ENCODE measurements at places on chromosomes 11 and 22.

GRCh38 chr22:44360306-44360667 lies 47.5 kb upstream of the SHISAL1 start:
- DNase-seq: no peak

- DNase-seq: no peak
Measured at GRCh38 chr11:119980431-119980830, 157.5 kb downstream of the TRIM29 start.

GRCh38 chr22:23718371-23719165 lies 27.8 kb downstream of the RGL4 start:
- no peak for DNase-seq

DNA sequence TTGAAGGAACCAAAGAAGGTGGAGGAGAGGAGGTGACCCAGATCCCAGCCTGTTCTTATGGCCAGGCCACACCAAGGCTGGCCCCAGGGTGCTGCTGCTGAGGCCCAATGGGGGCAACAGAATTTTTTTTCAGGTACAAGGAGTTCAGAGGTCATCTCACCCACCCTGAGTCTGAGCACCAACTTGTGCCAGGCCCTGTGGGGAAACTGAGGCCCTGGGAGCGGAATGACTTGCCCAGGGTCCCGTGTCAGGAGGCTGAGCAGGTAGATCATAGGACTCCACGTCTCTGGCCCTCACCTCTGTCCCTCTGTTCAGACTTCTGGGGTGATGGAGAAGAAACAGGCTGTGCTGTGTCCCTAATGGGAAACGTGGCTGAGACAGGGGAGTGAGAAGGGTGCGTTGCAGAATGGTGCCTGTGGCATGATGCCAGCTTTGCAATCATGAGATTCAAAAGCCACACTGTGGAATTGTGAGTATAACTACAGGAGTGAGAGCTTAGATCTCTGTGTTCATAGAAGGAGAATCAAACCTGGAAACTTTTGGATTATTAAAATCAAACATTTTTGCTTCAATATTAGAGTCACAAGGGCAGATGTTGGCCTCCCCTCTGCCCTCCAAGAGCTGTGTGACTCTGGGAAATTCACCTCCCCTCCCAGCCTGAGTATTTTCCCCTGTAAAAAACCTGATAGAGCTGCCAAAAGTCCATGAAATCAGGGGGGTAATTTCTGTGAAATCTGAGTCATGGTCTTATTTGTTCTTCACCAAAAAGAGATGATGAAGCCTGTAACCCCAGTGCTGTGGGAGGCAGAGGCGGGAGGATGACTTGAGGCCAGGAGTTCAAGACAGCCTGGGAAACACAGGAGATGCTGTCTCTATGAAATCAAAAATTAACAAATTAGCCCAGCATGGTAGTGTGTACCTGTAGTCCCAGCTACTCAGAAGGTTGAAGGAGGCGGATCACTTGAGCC lies 874 bp downstream of the APOL1 start:
- no peak for DNase-seq

DNA sequence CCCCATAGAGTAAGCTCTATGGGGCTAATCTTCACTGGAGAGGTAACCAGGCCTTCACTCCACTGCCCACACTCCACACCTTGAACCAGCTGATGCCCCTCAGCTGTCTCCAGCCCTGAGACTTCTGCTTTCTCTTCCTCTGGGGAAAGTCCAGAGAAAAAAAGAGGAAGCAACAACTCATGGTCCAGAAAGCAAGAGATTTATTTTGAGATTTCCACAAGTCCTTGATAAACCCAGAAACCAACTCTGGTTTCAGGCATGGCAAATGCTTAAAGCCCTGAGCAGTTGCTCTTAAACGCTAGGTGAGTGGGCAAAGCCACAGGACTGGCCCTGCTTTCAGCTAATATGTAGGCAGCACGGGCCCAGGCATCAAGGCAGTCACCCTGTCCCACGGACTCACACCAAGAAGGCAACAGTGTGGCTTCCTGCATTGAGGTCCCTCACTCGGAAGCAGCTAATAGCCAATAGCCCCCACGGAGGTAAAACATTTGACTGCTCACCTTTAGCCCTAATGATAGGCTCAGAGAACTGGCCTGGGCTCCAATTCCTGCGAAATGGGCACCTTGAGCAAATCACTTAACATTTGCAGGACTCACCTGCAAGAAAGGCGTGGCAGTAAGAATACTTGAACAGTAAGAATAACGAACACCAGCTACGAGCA lies 4.3 kb downstream of the CYB561A3 start:
- no peak for DNase-seq

GRCh38 chr22:42282252-42282942 lies 11.9 kb upstream of the TCF20 start:
- DNase-seq: no peak

DNA sequence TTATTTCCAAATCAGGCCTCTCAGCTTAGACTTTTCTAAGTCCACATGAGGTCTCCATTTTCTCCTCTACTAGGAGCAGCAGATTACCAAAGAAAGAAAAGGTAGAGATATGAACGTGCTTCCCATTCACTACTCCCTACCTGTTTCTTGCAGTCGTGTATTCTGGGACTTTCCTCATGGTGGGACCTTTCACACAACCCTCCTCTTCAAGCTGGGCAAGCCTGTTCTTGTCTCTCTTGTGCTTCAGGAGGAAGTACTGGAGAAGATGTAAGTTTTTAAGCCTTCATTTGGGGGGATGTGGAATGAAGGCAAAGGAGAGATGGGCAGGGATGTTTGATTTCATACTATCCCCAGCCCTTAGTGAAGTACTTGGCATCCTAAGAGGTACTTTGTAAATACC lies 128.8 kb upstream of the SESN3 start:
- DNase-seq: no peak

- no peak for DNase-seq
Measured at GRCh38 chr11:67351275-67352005, 1.9 kb downstream of the POLD4 start.

DNA sequence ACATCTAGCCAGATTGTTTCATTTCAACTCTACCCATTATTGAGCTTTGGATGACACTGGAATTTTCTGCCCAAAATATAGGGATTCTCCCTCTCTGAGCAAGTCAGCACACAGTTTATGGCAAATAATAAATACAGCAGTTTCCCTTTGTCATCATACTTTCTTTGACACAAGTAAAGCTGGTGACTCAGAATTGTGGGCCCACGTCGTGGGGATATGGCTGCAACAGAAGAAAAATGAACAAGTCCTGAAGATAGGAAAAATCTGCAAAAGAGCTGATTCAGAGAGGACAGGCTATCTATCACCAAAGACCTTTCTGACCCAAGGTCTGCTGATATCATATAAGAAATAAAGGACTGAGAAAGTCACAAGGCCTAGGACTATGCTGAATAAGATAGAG lies 236.3 kb upstream of the ZC3H12C start:
- DNase-seq: no peak

DNA sequence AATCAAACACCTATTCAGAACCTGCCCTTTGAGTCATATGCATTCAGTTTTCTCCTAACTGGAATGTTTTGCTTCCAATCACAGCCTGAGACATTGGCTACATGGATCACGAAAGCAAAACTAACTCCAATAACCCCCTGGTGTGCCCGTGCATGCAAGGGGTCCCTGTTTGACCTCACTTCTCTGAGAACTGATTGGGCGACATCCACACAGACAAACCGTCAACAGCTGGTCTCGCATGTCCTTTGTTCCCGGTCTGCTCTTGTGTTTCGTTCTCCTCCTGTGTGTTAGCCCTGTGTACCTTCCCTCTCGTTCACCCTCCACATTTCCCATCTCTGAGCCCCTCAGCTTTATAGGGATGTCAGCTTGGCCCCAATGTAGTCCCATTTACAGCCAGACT lies 67.2 kb upstream of the TTC12 start:
- no peak for DNase-seq

GRCh38 chr11:130908770-130909625 lies 7.3 kb downstream of the SNX19 start:
- peak; percentile 38 for DNase-seq

DNA sequence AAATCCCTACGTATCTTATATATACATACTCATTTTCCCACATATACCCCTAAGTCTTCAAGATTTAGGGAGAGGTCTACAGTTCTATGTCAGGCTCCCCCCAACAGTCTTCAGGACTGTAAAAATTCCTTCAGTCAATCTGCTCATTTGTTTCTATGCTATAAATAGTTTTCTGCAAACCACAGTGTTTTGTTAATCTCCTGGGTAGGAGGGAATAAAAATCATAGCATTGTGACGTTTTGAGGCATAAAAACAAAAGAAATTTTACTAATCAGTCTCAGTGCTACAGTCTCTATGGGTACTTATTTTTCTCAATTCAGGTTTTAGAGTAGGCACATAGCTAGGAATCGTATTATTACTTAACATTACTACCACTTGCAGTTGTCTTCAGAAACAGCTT lies 552.8 kb upstream of the LRRC4C start:
- no peak for DNase-seq

GRCh38 chr11:131868629-131869507 lies 498.5 kb downstream of the NTM start:
- DNase-seq: no peak

GRCh38 chr22:50325444-50326224 lies 1.2 kb downstream of the DENND6B start:
- DNase-seq: no peak

DNA sequence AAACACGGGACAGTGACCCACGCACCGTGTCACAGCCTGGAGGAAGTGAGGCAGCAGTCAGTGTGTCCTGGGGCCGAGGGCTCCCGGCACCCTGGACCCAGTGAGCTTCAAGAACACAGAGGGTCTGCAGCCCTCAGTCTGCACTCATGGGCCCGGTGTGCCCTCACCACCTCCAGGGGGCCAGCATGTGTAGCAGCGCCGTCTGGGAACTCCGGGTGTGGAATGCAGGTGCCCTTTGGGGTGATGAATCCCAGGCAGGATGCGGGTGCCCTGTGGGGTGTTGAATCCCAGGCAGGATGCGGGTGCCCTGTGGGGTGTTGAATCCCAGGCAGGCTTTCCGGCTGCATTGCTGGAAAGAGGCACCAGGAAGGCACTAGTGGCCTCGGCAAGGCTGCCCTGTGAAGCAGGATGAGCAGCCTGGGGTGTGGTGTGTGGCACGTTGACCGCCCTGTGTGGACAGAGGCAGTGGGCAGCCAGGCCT lies 1399.9 kb downstream of the BRD1 start:
- DNase-seq: no peak

GRCh38 chr22:35564975-35565867 lies 24.6 kb downstream of the RASD2 start:
- DNase-seq: peak; percentile 58

GRCh38 chr11:122745111-122745510 lies 89.6 kb downstream of the UBASH3B start:
- no peak for DNase-seq

DNA sequence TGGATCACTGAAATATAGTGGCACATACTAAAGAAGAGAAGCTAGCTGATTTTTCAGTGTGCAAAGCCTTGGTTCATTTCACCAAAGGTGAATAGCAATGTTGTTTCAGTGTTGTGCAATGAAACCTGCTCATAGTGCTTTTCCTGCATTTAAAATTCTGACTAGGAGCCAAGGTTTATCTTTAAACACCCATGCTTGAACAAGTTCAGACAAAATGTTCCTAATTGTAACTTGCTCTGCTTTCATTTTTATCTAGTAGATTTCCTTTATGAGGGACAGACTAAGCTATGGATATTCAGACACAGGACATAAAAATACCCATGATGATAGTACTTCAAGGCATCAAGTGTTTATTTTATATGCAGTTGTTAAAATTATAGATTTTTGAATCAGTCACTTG lies 47.7 kb downstream of the BBOX1 start:
- DNase-seq: no peak

DNA sequence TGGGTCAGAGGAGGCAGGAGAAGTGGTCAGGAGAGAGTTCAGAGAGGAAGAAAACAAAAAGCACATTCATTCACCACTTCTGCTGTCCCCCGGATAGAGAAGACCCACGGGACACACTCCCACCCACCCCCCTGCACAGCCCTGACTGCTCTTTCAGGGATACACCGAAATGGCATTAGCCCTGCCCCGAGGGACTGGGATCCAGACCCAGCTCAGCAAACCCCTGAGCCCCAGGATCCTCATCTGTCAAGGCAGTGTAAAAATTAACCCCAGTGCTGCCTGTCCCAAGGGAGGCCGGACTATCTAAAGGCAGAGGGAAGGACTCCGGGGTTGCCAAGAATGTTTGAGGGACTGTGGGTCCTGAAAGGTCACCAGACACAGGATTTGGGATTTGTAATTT lies 31.2 kb downstream of the TPBGL start:
- no peak for DNase-seq

- no peak for DNase-seq
Measured at GRCh38 chr22:49829044-49829853, 1.6 kb upstream of the BRD1 start.
